Left cardiac atrium (tissue), 4 donors: ENCODE measurements at places on chromosomes 7 and 10. TPM values are rescaled to one million over a fixed set of nuclear protein-coding genes. Genes with fewer than 3 reads are reported as not detected.

- no peak for DNase-seq
These were observed 150.2 kb upstream of the LRRN3 start for GRCh38 chr7:110940756-110941155.

DNA sequence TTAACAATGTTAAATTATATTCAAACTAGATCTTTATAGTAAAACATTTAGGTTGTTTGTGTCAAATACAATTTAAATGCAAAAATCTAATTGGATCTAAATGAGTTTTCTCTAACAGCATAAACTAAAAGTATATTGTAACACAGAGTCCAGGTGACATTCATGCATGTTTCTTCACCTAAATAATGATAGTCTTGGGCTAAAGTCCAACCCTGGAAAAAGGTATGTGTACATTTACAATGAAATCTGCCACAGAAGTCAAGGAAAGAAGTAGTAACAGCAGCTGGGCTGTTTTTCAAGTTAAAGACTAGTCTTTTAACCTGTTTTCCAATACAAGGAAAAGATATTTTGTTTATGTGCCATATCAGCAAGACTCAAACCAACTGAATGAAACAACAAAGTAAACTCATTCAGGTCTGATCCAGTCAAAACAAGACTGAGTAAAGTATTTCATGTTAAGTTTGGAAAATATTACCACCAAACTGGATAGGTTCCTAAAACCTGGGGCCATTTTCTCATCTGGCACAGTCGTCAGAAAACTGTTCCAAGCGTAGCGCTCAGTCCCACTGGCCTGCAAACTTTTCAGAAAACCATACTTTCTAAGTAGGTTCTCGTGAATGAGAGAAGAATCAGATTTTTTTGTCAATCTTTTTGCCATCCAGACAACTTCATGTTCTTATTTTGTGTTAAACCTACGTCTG, 349.2 kb downstream of the HGF start:
- no peak for DNase-seq

GRCh38 chr10:86284355-86285105, 82.1 kb downstream of the GRID1 start:
- no peak for DNase-seq

INA gene
- total RNA-seq: not detected

ABLIM1 gene
- 292 TPM for total RNA-seq

C10orf90 gene
- total RNA-seq: 0.15 TPM
